Putamen (tissue), 1 donor: ENCODE measurements at places on chromosomes 1 and 21.

- DNase-seq: no peak
These were observed 72.6 kb downstream of the LGR6 start for GRCh38 chr1:202266061-202266765.

GRCh38 chr1:8424539-8425116, 106.7 kb downstream of the SLC45A1 start:
- DNase-seq: no peak

- DNase-seq: no peak
These were observed 75.1 kb upstream of the GRIK1 start for GRCh38 chr21:30014886-30015285.

DNA sequence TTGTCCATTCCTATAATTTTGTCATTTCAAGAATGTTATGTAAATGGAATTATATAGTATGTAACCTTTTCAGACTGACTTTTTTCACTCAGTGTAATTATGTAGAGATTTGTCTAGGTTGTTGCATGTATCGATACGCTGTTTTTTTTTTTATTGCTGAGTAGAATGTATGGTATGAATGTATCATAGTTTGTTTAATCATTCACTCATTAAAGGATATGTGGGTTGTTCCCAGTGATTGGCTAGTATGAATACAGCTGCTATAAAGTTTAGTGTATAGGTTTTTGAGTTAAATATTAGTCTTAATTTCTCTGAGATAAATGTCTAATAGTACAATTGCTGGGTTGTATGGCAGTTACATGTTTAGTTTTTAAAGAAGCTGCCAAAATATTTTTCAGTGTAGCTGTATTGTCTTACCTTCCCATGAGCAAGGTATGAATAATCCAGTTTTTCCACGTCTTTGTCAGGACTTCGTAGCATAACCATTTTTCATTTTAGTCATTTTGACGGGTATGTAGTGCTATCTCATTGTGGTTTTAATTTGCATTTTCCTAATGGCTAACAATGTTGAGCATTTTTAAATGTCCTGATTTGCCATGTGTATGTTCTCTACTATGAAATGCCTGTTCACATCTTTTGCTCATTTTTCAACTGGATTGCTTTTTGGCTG, 22.4 kb downstream of the CASQ2 start:
- DNase-seq: no peak

DNA sequence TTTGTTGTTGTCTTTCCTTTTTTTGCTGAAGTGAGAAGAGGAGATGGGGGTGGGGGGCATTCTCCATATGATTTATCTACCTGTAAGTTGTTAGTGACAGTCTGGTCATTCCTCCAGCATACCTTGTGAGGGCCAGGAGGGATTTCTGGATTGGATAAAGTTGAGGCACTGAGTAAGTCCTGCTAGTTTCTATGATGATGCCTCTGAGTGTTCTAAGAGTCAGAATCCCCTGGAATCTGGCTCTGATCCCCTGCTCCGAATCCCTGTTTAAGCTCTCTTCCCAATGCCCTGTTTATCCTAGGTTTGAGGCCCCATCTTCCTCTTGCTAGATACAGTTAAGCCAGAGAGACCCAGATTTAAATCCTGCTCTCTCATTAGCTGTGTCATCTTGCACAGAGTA, 83.2 kb upstream of the HOOK1 start:
- DNase-seq: no peak

DNA sequence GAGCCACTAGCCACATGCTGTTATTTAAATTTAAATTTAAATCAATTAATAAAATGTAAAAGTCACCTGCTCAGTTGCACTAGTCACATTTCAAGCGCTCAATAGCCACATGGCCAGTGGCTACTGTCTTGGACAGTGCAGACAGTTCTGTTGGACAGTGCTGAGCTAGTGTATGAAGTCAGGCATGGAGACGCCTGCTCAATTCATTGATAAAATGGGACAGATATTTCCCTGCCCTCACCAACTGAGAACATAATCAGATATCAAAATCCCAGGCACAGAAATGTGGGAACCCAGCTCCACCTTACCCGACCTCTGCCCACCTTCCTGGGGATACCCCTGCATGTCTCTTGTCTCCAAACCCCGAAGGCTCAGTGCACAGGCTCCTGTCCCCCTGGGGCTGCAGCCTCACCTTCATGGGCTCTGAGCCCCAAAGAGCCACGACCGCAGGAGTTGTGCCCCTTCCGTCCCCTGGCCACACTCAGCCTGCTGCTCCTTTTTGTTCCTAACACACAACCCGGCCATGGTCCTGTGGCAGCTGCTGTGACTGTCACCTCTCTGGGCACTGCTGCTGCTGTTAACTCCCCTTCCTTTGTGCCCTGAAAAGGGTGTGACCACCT, 63.5 kb downstream of the TCP10L start:
- no peak for DNase-seq

DNA sequence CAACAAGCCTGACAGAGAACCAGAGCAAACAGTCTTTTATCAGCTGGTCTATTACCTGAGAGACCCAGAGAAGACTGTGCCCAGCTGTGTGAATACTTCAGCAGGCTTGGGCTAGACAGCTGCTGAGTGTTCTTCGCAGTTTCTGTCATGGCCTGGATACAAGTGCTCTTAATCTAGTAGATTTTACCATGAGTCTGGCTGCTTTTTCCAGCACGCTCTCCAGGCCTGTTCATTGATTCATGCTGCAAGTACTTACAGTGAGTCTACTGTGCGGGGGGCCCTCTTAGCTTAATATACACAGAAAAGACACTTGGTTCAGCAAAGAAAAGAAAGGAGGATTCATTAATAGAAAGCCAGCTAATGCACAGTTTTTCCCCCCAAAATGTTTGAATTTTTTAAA, 48.5 kb downstream of the RGS7 start:
- DNase-seq: no peak

GRCh38 chr1:110672753-110673108, 2.0 kb downstream of the KCNA3 start:
- DNase-seq: no peak

DNA sequence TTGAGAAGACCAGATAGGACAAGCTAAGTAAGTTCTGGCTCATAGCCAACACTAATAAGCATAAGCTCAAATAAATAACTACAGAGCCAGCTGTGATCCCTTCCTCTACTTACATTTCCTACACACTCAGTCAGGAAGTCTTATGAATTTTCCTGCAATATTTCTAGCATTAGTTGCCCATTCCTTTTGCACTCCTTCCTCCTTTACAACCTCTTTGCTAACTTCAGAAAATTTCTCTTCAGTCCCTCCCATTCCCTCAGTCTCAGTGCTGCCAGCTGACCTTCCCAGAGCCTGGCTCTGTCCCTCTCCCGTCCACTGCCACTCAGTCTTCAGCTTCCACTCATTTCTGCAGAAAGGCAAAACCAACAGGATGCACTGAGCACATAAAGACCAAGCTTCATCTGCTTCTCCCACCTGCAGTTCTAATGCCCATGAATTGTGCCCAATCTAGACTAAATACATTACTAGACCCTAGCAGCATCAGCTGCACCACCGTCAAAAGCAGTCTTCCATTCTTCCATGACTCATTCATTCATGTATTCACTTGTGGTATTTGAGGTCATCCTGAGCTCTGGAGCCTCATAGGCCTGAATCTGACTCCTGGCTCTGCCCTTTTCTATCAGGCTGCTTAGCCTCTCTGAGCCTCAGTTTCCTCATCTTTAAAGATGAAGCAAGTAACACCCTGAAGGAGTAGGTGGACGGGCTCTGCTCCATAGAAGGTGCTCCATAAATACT, 54.6 kb upstream of the SIPA1L2 start:
- no peak for DNase-seq

- DNase-seq: no peak
These were observed 1447.8 kb upstream of the PRMT6 start for GRCh38 chr1:105608713-105609112.

DNA sequence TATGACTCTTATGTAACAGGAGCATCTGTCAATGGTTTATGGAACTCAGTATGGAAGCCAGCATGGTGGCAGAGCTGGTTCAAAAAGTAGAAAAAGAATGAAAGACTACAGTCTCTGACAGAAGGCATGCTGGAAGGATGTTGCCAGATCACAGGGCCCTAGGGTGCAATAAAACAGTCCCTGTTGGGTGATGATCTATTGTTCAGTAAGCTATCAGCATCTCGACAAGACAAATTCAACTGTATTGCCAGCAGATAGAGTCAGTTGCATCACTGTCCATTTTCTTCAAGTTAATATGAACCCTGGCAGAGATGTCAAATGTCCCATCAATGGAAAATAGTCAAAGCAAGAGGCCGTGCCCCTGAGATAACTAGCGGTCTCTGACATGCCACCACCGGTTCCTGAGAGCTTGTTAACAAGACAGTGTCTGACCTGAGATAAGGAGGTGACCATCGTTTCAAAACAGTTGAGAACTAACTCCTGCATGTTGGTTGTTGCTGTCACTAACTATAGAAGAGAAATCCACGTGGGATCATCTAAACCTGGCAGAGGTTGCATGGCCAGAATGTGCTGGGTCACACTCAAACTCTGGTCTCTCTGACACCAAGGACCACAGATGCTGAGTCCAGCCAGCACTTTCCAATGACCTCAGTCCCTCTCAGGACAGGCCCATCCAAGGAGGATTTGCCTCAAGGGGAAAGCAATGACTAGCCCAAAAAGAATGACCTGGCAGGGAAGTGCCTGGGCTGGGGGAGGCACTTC, 125.9 kb downstream of the RIPK4 start:
- DNase-seq: no peak

DNA sequence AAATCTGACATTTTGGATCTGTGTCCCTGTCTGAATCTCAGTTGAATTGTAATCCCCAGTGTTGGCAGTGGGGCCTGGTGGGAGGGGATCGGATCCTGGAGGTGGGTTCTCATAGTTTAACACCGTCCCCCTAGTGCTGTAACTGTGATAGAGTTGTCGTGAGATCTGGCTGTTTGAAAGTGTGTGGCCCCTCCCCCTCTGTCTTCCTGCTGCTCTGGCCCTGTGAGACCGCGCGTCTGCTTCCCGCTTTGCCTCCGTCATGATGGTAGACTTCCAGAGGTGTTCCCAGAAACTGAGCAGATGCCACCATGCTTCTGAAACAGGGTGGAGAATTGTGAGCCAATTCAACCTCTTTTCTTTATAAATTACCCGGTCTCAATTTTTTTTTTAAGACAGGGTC, 25.0 kb downstream of the AGPAT3 start:
- no peak for DNase-seq

GRCh38 chr1:71792264-71792663, 490.1 kb downstream of the NEGR1 start:
- DNase-seq: no peak

DNA sequence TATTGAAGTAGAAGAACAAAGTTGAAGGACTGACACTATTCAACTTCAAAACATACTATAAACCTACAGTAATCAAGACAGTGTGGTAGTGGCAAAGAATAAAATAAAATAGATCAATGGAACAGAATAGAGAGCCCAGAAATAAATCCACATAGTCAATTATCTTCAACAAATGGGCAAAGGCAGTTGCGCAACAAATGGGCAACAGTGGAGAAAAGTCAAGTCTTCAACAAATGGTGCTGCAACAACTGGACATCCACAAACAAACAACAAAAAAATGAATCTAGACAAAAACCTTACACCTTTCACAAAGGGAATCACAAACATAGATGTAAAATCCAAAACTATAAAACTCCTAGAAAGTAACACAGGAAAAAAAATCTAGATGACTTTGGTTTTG, 38.4 kb downstream of the MIXL1 start:
- no peak for DNase-seq

- DNase-seq: peak; percentile 52
These were observed 26.3 kb upstream of the IVNS1ABP start for GRCh38 chr1:185343306-185343705.

DNA sequence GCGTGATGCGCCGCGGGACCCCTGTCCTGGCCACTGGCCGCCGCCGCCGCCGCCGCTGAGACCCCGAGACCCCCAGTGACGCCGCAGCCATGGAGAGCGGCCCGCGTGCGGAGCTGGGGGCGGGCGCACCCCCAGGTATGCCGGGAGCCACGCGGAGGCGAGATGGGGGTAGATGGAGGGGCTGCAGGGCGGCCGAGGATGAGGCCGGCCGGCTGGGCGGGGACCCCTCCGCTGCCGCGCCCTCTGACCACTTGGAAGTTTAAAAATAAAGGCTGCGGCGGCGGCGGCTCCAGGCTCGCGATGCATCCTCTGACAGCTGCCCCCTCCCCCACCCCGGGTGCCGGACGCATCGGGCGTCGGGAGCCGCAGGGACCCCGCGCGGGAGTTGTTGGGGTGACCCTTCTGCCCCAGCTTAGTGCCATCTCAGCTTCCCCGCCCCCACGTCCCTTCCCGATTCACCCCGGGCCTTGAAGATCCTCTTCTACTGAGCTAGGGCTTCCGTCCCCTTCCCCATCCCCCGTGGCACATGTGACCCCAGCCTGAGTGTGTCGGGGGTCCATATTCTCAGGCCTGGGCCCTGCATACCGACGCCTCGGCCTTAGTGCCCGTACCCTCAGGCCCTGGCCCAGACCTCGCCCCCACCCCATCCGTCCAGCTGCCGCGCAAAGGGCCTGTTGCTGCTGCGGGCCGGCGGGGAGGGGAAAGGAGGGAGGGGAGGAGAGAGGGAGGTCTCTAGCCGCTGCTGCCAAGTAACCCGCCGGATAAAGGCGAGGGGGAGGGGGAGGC, 562 bp downstream of the MAP7D1 start:
- DNase-seq: peak; percentile 87
